Naive thymus-derived CD4-positive, alpha-beta T cell (primary cell): ENCODE measurements at places on chromosomes 2 and 18. TPM values are rescaled to one million over a fixed set of nuclear protein-coding genes. Genes with fewer than 3 reads are reported as not detected.
A peak's percentile ranks its signal among the peaks of the same experiment; 100 is the strongest.

- no peaks in the 10 kb centered on the region for H3K36me3 ChIP-seq
- H3K27me3 ChIP-seq = no peaks in the 10 kb centered on the region
- H3K4me3 ChIP-seq = no peak overlapping the region
- H3K27ac ChIP-seq = no peak overlapping the region
- no peak for DNase-seq
- no peaks in the 10 kb centered on the region for H3K4me1 ChIP-seq
Measured at GRCh38 chr2:30684996-30685395, 122.2 kb downstream of the CAPN13 start.

- H3K36me3 ChIP-seq = no peaks in the 10 kb centered on the region
- H3K27ac ChIP-seq = no peak overlapping the region
- H3K27me3 ChIP-seq = no peaks in the 10 kb centered on the region
- no peak for DNase-seq
Measured at GRCh38 chr2:152485954-152486736, 151.2 kb downstream of the FMNL2 start.

DNA sequence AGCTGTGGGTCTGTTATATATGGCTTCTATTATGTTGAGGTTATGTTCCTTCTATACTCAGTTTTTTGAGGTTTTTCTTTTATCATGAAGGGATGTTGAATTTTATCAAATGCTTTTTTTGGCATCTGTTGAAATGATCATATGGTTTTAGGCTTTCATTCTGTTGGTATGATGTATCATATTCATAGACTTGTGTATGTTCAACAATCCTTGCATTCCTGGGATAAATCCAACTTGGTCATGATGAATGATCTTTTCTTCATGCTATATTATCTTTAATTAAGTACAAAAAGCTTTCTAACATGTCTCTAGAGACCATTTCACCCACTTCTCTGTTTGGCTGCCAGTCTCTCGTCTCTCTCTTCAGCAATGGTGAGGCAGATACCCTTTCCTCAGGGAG lies 54.2 kb downstream of the MDH1 start:
- no peaks in the 10 kb centered on the region for H3K27me3 ChIP-seq
- H3K4me3 ChIP-seq = no peak overlapping the region
- no peaks in the 10 kb centered on the region for H3K4me1 ChIP-seq
- no peak overlapping the region for H3K27ac ChIP-seq

DNA sequence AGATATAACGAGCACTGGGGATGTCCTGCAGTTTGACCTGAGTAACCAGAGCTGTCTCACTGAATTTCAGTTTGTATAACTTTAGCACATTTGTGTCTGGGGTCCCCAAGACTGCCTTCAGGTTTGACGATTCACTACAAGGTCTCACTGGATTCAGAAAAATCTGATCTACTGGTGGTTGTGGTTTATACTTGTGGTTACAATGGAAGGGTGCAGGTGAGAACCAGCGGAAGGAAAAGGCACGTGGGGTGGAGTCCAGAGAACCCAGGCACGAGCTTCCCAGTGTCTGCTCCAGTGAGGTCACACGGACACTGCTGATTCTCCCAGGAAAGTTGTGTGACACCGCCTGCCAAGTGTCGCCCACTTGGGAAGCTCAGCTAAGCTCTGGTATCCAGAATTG lies 126.0 kb downstream of the ZNF236 start:
- no peak for DNase-seq
- no peaks in the 10 kb centered on the region for H3K4me1 ChIP-seq
- no peaks in the 10 kb centered on the region for H3K27me3 ChIP-seq

DNA sequence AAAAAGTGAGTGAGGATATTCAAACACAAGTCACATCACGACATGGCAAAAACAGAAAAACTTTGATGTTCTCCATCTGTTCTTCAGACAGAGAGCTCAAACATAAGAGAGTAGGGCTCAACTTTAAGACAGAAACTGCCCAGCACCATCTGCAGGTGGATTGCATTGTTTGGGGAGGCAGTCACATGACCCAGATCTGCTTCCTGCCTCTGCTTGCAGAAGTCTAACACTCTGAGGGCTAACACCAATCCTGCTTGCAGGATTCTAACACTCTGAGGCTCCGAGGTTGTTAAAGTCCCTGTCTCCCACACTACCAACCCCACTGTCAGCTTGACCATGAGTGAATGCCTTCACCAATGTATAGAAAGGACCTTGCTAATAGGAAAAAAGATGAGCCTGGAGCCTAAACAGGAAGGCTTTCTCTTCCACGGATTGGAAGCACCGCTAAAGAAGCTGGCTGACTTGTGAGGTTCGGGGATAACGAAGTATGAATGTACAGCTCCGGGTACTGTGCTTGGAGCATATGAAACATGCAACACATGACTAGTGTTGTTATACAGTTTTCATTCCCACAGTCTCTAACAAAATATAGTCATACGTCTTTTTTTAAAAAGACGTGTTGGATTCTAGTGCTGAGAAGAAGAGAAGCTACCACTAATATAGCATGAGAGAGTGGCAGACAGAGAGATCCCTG lies 176.6 kb upstream of the CREB1 start:
- no peaks in the 10 kb centered on the region for H3K4me1 ChIP-seq
- no peak overlapping the region for H3K27ac ChIP-seq

DNA sequence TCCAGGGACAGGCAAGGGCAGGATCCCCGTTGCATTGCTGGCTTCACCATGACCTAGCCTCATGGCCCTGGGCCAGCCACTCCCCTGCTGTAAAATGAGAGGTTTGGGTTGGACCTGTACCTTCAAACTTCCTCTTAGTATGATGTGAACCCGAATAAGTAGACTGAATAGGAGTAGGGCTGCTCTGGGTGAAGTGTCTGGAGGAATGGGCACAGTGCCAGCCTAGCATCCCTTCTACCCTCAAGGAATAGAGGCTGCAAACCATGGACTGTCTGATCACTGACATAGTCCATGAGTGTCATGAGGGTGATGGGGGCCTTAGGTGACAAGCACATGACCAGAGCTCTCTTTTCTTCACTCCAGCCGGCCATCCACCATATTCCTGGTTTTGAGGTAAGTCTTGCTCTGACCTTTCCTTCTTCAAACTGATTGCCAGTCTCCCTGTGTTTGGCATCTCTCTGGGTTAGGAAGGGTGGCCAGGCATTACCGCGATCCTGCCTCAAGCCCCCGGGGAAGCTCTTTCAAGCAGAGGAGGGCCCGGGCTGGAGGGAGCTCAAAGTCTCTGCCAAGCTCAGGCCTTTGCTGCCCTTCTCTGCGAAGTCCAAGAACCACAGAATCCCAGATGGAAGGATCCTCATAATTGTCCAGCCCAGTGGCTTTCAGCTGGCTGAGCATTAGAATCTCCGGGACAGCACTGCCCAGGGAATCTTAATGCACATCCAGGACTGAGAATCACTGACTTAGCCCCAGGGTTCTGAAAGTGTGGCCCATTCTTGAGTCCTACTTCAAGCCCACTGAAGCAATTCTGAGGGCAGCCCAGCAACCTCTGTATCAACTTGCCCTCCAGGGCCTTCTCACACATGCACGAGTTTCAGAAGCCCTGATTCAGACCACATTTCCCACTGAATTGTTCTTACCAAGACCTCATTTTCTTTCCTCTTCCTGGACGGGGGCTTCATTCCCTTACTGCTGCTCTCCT lies 148.1 kb downstream of the DYSF start:
- H3K36me3 ChIP-seq = no peaks in the 10 kb centered on the region
- no peaks in the 10 kb centered on the region for H3K27me3 ChIP-seq
- no peaks in the 10 kb centered on the region for H3K4me1 ChIP-seq
- H3K4me3 ChIP-seq = no peak overlapping the region
- no peak overlapping the region for H3K27ac ChIP-seq

DNA sequence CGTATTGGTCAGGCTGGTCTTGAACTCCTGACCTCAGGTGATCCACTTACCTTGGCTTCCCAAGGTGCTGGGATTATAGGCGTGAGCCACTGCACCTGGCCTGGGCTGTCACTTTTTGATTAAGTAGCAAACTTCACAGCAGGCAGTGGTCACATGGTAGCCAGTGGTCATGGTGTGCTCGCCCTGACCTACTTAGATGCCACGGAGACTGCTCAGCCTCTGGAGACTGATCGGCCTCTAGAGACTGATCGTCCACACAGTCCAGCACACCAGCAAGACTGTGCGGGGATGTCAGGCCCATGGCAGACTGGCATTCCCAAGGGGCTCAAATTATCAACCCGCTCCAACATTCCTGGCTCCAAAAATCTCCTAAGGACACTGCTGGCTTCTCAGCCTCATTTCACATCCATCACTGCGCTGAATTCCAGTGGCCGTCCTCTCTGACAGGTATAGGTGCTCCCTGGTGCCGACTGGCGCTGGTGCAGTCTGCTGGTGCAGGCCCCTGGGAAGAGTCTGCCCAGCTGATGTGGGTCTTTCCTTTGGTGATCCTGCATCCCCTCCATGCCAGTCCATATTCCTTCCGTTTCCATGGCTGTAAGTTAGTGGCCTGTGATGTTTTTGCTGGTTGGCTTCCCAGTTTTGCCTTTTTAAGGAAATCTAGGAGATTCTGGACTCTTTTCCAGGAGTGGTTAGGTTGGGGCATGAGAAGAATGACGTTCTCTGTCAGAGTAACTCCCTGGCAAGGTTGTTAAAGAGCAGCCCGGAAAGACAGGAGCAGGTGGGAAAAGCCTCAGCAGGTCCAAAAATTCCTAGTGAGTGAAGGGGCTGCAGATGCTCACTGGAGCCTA lies 374.5 kb upstream of the HS6ST1 start:
- no peak overlapping the region for H3K27ac ChIP-seq
- no peak for DNase-seq
- no peaks in the 10 kb centered on the region for H3K36me3 ChIP-seq
- no peaks in the 10 kb centered on the region for H3K27me3 ChIP-seq

DNA sequence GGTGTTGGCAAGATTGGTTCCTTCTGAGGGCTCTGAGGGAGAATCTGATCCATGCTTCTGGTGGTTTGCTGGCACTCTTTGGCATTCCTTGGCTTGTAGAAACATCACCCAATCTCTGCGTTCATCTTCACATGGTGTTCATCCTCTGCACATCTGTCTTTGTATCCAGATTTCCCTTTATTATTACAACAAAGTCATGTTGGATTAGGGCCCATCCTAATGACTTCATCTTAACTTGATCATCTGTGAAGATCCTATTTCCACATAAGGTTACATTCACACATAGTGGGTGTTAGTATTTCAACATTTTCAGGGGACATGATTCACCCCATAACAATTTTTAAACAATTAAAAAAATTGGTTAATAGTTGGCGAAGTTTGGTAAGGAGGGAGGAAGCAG lies 177.4 kb upstream of the CWC22 start:
- no peak for DNase-seq
- H3K27me3 ChIP-seq = no peaks in the 10 kb centered on the region
- no peak overlapping the region for H3K27ac ChIP-seq
- no peak overlapping the region for H3K4me3 ChIP-seq
- H3K36me3 ChIP-seq = no peaks in the 10 kb centered on the region
- no peaks in the 10 kb centered on the region for H3K4me1 ChIP-seq

DNA sequence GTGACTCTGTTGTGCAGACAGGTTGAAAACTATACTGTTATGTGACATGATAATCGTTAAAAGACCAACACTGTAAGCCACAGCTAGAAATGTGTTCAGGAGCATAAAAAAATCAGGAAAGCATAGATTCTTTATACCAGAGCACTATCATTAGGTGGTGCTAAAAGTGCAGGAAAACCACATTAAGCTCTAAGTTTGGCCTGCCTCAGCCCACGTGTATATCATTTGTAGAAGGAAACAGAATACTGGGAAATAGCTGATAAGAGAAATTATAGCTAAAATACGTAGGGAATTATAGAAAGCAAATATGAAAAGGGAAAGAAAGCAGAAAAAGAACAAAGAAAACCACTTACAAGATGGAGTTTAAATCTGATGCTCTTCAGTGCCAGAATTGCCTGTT lies 26.5 kb upstream of the C2orf74 start:
- H3K4me3 ChIP-seq = no peak overlapping the region
- no peak for DNase-seq
- H3K36me3 ChIP-seq = no peaks in the 10 kb centered on the region
- no peaks in the 10 kb centered on the region for H3K27me3 ChIP-seq
- no peak overlapping the region for H3K27ac ChIP-seq

- no peaks in the 10 kb centered on the region for H3K27me3 ChIP-seq
- H3K27ac ChIP-seq = no peak overlapping the region
- H3K36me3 ChIP-seq = no peaks in the 10 kb centered on the region
- no peaks in the 10 kb centered on the region for H3K4me1 ChIP-seq
Measured at GRCh38 chr18:374721-375168, 106.9 kb upstream of the THOC1 start.

- H3K27ac ChIP-seq = no peak within 1 kb of the TSS
- no peaks in the 10 kb centered on the region for H3K36me3 ChIP-seq
- DNase-seq = no peak
- H3K27me3 ChIP-seq = no peaks in the 10 kb centered on the region
Measured at GRCh38 chr2:130836501-130837174, at the start of gene ARHGEF4. Gene ARHGEF4, plus strand, starts transcription at chr2:130836914. Its CDS starts 40 bp downstream, at chr2:130836954.

- no peaks in the 10 kb centered on the region for H3K36me3 ChIP-seq
- no peaks in the 10 kb centered on the region for H3K4me1 ChIP-seq
- no peak for DNase-seq
- no peak overlapping the region for H3K27ac ChIP-seq
- H3K27me3 ChIP-seq = no peaks in the 10 kb centered on the region
Measured at GRCh38 chr2:164644036-164644700, 22.9 kb upstream of the GRB14 start.

GRCh38 chr18:8669571-8669970 lies 35.8 kb upstream of the MTCL1 start:
- no peak overlapping the region for H3K27ac ChIP-seq
- H3K27me3 ChIP-seq = no peaks in the 10 kb centered on the region
- H3K36me3 ChIP-seq = no peaks in the 10 kb centered on the region
- no peak overlapping the region for H3K4me3 ChIP-seq

- H3K27ac ChIP-seq = no peak overlapping the region
- DNase-seq = no peak
- peaks cover 5% of the 10 kb centered on the region for H3K4me1 ChIP-seq
- no peaks in the 10 kb centered on the region for H3K36me3 ChIP-seq
Measured at GRCh38 chr2:105396254-105397024, 2.4 kb downstream of the FHL2 start.

DNA sequence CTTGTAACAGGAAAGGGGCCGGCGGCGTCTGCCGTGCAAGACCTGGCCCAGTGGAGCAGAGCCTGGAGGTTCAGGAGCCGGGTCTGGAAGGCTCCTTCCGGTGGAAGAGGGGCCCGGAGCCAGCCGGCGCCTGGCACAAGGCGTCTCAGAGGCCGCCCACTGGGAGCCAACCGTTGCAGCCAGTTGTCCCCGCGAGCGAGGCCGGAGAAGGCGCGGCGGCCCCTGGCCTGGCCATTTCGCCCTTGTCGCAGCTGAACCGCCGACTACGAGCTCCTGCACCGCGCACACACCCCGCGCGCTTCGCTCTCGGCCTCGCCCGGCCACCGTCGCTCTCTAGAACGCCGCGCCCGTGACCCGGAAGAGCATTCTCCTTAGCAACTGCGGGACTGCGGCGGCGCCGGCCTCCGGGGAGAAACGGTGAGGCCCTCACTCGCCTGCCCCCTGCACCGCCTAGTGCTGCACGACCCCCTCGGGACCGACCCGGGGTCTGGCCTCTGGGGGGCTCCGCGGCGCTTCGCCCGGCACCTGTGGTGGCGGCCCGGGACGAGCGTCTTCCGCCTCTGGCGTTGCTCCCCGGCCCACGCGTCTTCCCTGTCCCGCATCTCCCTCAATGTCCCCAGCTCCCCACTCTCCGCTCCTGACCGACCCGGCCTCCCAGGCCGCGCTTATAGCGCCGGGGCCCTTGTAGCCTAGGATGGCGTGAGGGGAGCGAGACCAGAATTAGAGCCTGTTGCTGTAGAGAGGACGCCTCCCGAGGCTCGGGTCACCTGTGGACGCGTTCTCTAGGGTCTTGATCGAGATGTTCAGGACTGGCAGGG lies at the start of gene DIS3L2:
Gene DIS3L2 (plus strand): TSS at position 365 of the 818 bp plus-strand sequence. CDS start 53,215 bp downstream, outside the sequence.
- no peaks in the 10 kb centered on the region for H3K27me3 ChIP-seq
- H3K4me3 ChIP-seq = peak within 1 kb of the TSS; percentile 79
- peaks cover 14% of the 10 kb centered on the region for H3K4me1 ChIP-seq

Gene DPP4
- total RNA-seq = 41.2 TPM

Gene TRIM43
- total RNA-seq = not detected in 2 replicates

Gene ZNF892
- 1.7 TPM for total RNA-seq

Gene GCG
- total RNA-seq = not detected

Gene GPATCH11
- total RNA-seq = 6.0 TPM

Gene C2orf80
- total RNA-seq = not detected
